MG63 (cell line): ENCODE measurements at places on chromosomes 11 and 22. TPM values are rescaled to one million over a fixed set of nuclear protein-coding genes. Genes with fewer than 3 reads are reported as not detected.

TSSK2 gene
- total RNA-seq, result not detected in 2 replicates

- no peak for DNase-seq
Measured at GRCh38 chr11:69450064-69450856, 31.2 kb upstream of the LINC01488 start.

DNA sequence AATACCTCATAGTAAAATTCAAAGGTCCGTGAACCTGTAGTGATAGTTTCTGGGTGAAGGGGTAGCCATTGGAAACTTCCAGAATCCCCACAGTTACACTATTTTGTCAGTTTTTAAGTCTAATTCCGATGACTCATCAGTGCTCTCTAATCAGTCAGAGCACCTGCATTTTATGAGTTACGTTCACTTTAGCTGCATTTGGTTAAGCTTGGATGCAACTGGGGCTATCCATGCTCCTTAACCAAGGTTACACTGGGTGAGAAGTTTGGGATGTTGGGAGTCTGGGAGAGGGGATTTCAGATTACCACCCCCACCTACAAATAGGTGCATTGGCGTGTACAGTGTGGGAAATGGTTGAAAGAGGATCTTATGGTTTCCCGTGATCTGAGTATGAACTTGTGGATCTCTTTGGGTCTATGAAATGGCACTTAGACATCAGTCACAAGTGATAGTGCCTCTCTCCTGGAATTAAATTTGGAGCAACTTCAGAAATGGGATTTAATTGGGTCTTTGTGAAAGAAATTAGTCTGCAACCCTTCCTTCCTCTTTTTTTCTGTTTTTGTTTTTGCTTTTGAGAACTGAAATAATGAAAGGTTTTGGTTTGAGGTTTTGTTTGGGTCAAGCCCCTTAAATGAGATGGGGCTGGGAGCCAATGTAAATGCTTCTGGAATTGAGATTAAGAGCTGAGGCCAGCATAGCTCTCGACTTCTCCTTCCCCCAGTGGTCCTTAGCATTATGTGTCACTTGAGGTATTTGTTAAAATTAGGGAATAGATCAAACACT lies 31.5 kb downstream of the EHF start:
- DNase-seq, result no peak

KBTBD3 gene
- 0.63 and 1.4 TPM in 2 replicates for total RNA-seq

GRCh38 chr22:41752011-41752970 lies 48.2 kb upstream of the CCDC134 start:
- DNase-seq, result no peak

DNA sequence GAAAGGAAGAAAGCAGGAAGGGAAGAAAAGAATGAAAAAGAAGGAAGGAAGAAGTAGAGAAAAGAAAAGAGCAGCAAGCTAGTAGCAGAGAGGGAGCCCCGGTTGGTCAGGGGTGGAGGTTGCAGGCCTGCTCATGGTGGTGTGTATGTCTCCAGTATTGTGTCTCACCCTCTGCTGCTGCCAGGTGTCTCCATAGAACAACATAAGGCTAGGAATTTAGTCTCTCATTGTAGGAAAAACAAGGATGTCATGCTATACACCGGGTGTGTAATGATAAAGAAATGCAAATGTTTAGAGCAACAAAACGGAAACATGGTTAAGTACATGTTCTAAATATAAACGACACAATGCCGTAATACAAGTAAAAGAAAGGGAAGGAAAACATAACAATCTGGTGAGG lies 342.5 kb downstream of the NTM start:
- peak; percentile 23 for DNase-seq

OR56A3 gene
- not detected in 2 replicates for total RNA-seq

PSMD13 gene
- total RNA-seq, result 219 and 287 TPM in 2 replicates

ATXN10 gene
- 169 and 176 TPM in 2 replicates for total RNA-seq

SEC14L6 gene
- not detected in 2 replicates for total RNA-seq

CSNK2A3 gene
- 5.0 and 6.3 TPM in 2 replicates for total RNA-seq

TMEM138 gene
- total RNA-seq, result 15.0 and 70.0 TPM in 2 replicates

OR5AN1 gene
- not detected in 2 replicates for total RNA-seq

- DNase-seq, result no peak
Measured at GRCh38 chr22:50536226-50536625, 6.4 kb upstream of the TYMP start.

DNA sequence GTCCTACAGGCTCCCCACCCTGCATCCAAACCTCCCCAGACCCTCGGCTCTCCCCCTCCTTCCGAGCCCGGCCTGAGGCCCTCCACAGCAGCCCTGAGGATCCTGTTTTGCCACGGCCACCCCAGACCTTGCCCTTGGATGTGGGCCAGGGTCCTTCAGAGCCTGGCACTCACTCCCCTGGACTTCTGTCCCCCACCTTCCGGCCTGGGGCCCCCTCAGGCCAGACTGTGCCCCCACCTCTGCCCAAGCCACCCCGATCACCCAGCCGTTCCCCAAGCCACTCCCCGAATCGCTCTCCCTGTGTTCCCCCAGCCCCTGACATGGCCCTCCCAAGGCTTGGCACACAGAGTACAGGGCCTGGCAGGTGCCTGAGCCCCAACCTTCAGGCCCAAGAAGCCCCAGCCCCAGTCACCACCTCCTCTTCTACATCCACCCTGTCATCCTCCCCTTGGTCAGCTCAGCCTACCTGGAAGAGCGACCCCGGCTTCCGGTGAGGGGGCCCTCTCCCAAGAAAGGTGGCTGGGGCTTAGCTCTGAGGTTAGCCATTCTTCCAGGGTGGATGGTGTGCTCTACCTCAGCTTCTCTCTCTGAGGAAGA lies 2.9 kb downstream of the INPP5J start:
- no peak for DNase-seq

DNA sequence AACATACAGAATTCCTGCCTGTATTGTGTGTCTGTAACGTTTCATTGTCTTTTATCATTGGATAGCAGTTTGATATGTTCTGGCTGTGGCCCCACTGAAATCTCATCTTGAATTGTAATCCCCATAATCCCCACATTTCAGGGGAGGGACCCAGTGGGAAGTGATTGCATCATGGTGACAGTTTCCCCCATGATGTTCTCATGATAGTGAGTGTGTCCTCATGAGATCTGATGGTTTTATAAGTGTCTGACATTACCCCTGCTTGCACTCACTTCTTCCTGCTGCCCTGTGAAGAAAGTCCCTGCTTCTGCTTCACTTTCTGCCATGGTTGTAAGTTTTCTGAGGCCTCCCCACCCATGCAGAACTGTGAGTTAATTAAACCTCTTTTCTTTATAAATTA lies 19.6 kb upstream of the MTMR2 start:
- DNase-seq, result no peak

- no peak for DNase-seq
Measured at GRCh38 chr22:31613286-31613903, 48.6 kb downstream of the PISD start.

RGL4 gene
- not detected in 2 replicates for total RNA-seq

GRCh38 chr22:35960854-35961253 lies 67.8 kb downstream of the RBFOX2 start:
- no peak for DNase-seq

DNA sequence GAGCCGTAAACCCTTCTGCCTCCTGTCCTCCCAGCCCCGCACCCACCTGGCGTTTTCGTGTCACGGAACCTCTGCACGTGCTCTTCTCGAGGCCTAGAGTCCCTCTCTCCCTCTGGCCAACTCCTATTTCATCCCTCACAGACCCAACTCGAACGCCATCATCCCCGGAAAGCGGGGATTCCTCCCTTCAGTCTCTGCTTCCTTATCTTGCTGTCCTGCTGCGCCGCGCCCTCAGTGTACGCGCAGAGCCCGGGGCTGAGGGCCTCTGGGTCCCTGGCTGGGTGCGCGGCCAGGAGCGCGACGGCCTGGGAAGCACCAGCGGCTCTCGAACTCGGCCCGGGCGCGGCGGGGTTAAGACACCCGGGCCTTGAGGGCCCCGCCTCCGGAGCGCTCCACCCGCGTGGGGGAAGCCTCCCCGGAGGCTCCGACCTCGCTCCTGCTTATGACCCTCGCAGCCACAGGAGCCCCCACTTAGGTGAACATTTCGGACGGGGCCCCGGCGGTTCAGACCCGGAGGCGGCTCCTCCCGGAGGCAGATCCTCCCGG lies 398 bp upstream of the ATG16L2 start:
- DNase-seq, result peak; percentile 82

GRCh38 chr11:11380883-11381282 lies 27.8 kb upstream of the CSNK2A3 start:
- DNase-seq, result no peak

- peak; percentile 83 for DNase-seq
Measured at GRCh38 chr22:25759825-25760231, 17.8 kb downstream of the MYO18B start.

- DNase-seq, result peak; percentile 63
Measured at GRCh38 chr11:130606781-130607511, 158.5 kb downstream of the ADAMTS15 start.

OR51B5 gene
- total RNA-seq, result 0.64 and 0.89 TPM in 2 replicates

SLC5A1 gene
- total RNA-seq, result not detected in 2 replicates

DNA sequence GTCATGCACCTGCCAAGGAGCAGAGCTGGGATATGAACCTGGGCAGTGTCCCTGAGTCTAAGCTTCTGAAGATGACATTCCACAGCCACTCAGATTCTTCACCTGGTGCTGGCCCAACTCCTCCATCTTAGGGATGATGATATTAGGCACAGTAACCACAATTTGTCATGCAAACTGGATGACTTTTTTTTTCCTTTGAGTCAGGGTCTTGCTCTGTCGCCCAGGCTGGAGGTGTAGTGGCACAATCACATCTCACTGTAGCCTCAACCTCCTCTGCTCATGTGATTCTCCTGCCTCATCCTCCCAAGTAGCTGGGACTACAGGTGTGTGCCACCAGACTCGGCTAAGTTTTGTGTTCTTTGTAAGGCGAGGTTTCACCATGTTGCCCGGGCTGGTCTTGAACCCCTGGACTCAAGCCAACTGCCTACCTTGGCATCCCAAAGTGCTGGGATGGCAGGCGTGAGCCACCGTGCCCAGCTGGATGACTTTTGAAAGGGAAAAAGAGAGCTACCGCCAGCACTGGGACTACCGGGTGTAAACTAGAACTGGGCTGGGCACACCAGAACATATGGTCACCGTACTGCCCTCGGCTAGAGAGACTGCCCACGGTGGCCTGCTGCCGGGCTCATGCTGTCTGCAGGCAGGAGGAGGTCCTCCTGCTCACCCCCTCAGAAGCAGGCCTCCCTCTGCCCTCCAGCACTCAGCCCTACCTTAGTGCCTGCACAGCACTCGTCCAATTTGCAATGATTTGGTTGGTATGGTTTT lies 77.7 kb downstream of the NAT10 start:
- DNase-seq, result no peak

DNA sequence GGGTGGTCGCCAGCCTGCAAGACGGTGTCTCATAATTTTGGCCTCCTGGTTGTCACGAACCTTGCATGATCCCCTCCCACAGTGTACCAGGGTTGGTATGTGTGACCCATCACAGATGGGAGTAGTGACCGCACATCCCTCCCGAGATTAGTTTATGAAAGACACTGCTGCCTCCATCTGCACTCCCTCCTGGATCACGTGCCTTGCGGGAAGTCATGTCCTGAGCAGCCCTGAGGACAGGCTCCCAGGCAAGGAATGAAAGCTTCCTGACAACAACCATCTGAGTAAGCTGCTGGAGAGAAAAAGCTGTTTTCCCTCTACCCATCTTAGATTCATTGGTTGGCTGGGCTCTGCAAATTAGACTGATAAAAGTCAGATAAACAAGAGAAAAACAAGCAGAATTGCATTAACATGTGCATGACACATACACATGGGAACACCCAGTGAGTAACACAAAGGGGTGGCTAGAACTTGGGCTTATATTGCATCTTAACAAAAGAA lies 14.4 kb upstream of the PAMR1 start:
- DNase-seq, result no peak

DNA sequence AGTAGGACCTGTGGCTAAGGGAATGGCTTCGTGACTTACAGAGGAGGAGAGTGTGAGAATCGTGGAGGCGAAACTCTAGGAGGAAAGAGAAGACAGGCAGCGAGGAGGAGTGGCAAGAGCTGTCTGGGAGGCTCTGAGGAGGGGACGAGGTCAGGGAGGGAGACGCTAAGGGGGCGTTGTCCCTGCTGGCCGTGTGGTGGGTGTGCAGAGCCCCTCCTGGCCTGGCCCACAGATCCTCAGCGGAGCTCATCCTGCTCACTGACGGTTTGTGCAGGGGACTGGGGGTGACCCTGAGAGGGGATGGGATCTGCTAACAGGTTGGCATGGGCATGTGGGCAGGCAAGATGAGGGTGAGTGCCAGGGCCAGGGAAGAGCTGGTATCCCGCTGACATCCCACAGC lies 56.5 kb upstream of the PRR5 start:
- DNase-seq, result no peak

GSTT2B gene
- 23.8 and 23.9 TPM in 2 replicates for total RNA-seq

DNA sequence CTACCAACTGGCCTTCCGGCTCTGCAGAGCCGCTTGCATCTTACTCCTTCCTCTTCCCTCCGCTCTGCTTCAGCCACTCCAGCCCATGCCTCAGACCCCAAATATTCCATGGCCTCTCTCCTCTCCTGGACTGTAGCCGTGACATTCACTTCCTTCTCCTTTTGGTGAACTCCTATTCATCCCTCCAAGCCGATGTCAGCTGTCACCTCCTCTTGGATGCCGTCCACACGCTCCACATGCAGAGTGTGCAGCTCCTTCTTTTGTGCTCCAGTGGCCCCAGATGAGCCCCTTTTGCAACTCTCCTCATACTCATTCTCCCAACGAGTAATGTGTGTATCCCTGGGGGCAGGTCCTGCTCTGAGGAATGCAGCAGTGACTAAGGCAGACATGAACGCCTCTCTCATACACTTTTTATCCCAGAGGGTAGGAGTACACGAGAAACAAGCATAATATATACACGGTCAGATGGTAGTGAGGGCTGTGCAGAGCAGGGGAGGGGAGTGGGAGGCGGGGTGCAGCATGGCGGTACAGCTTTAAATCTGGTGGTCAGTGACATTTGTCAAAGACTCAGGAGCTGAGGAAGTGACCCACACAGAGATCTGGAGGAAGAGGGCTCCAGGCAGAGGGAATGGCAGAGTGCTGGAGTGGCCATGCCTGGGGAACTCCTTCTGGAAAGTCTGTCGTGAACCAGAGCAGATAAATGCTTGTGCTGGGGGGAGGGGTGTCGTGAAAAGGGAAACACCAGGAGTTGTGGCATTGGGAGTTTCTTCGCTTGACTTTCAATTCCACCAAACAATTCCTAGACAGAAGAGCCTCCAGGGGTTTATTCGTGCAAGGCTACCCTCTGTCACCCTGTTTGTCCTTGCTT lies 83.8 kb upstream of the ATXN10 start:
- DNase-seq, result no peak

P4HA3 gene
- not detected in 2 replicates for total RNA-seq

- DNase-seq, result no peak
Measured at GRCh38 chr22:18005201-18005926, 19.0 kb downstream of the MICAL3 start.

POTEH gene
- total RNA-seq, result not detected in 2 replicates
